Stimulated activated CD8-positive, alpha-beta memory T cell treated with anti-CD3 and anti-CD28 coated beads, Interleukin-4, amount 100 ng/mL, for 1 hour (primary cell): ENCODE measurements at places on chromosomes 2 and 18.

DNA sequence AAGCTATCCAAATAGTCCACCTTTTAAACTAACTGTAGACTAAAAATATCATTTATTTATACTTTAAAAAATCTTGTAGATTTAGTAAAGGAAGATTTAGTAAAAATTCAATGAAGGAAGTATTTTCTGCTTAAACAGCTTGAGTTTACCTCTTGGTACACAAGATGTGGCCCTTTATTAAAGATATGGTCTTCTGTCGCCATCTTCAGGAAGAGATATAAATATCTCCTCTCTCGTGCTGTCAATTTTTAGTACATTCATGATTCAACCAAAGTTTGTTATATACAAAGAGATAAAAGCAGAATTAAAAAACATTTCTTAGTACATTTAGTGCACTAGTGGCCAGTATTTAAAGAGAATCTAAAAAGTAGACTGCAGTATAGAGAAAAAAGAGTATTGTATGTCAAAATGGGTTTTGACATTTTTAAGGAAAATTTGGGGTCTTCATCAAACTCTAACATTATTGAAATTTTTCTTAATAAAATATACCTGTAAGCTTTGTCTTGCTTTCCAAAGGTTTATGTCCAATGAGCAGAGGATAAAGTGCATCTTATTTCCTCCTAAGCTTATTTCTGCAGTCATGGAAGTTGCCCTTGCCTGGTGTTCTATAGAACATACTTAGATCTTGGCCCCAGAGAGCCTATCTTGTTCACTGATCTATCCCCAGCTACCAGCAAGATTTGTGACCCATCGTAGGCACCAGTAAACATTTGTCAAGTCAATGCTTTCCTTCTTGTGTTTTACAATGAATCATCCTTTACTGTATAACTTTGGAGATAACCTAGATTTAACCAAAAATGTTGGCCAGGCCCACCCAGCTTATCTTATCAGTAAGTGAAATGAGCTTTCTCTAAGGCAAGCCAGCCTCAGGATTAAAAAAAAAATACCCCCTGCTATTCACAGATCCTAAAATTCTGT lies 18.5 kb upstream of the EML6 start:
- DNase-seq = no peak

DNA sequence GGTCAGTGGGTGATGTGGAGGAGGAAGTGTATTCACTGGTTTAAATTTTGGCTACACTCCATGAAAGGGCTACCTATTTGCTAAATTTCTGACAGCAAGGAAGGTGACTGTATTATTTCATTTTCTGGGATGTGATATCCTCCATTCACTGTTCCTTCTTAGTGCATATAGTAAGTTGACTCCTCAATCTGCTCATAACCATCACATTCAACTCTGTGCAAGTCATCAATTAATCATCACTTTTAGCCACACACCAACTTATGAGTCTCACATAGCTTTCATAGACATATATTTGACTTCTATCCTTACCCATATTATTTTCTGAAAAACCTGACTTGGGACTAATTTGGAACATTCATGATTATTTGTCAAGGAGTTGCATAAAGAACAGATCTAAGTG lies 16.9 kb downstream of the KLHL41 start:
- no peak for DNase-seq

GRCh38 chr2:84442888-84443287 lies 16.2 kb downstream of the SUCLG1 start:
- no peak for DNase-seq

DNA sequence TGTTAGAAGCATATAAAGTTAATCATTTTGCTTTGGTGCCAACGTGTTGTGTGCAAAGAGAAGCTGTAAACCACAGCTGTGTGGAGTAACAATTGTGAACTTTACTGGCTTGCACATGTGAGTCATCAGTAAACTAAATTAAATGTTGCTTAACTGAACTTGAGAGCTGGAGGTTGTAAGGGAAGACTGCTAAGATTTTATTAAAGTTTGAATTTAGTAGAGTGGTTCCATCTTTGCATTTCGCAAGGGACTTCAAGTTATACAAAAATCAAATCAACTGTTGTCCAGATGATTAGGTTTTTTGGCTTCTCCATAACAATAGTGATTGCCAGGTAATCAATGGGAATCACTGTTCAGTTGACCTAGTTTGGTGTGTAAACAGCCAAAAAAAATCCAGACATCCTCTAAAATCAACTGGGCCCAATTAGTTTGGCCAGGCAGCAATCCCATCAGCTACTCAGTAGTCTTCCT lies 247.4 kb downstream of the MYO3B start:
- DNase-seq = no peak

- DNase-seq = no peak
Observed at GRCh38 chr18:41579185-41579584, 375.8 kb upstream of the PIK3C3 start.

- DNase-seq = no peak
Observed at GRCh38 chr2:151908204-151908882, 80.1 kb upstream of the ARL5A start.

GRCh38 chr2:64550042-64550441 lies 25.9 kb downstream of the AFTPH start:
- DNase-seq = no peak

DNA sequence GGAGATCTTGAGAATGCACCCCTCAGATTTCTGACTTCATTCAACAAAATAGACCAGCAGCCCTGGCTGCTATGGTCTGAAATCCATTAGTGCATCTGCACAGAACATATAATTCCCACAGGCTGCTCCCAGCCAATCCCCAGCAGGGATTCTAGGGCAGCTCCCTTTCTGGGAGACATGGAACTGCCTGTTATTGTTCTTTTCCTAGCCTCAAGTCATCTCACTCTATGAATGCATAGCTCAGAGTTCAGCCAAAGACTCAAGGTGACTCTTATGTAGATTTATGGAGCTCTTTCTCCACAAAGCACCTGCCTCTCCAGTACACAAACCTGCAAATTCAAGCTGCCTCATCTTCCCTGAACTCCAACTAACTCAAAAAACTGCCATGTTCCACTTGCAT lies 241.9 kb downstream of the WDPCP start:
- DNase-seq = no peak

GRCh38 chr2:11375025-11375688 lies 30.7 kb upstream of the ROCK2 start:
- no peak for DNase-seq

- no peak for DNase-seq
Observed at GRCh38 chr2:191869178-191869577, 22.3 kb upstream of the CAVIN2 start.

DNA sequence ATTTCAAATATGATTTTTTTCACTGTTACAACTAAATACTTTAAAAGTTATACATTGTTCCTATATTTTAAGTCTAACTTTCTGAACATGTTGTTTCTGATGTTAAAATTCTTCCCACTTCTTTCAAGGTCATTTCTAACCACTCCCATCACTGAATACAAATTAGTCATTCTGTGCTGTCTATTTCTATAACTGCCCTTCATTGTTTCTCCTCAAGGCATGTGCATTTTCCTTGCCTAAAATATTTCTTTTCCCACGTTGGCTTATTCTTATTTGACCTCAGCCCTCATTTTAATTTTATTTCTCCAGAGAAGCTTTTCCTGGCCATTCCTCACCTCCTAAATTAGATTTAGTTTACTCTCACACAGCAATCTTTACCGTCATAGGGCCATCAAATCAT lies 198.9 kb upstream of the GULP1 start:
- DNase-seq = no peak

DNA sequence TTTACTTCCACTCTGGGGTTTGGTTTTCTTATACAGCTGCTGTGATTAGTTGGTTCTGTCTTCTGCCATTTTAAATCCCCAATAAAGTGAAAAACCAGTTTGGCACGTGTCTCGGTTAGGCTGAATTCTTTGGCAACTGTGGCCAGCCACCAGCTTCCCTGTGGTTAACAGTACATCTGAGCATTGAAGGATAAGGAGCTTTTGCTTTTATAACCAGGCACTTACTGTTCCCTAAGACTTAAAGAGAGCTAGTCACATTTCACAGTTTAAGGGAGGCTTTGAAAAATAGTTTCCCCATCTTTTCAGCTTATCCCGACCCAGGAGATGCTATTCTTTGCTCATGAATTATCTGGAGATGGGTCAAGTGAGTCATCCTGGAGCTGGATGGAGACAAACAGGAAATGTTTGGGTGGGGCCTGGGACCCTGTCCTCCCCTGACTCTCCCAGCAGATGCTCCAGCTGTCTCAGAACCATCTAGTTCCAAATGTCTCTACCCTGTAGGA lies 57.3 kb upstream of the EML6 start:
- DNase-seq = no peak

- DNase-seq = no peak
Observed at GRCh38 chr2:134758633-134759032, 39.8 kb upstream of the TMEM163 start.

- DNase-seq = no peak
Observed at GRCh38 chr2:238947920-238948710, 100.2 kb downstream of the TWIST2 start.

- DNase-seq = no peak
Observed at GRCh38 chr2:161135951-161136593, 24.2 kb upstream of the TANK start.

- no peak for DNase-seq
Observed at GRCh38 chr2:173130496-173131465, 55.1 kb downstream of the MAP3K20 start.

GRCh38 chr2:136332436-136333095 lies 214.6 kb upstream of the CXCR4 start:
- DNase-seq = no peak

- no peak for DNase-seq
Observed at GRCh38 chr2:43085929-43086328, 140.5 kb downstream of the ZFP36L2 start.

DNA sequence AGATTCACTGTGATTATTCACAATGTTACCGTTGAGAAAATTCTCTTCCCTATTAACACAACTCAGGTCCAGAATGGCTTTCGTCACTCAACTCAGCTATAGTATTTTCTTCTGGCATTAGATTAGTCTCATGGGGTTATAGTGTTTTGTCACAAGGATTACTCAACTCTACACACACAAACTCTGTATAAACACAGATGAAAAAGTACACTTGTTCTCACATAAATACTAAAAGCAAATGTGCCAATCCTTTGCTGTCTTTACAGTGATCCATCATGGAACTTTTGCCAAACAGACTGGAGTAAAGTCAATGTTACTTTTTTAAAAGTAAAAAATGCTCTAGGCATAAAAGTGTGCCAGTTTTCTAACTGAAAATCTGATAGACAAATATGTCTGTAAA lies 267.6 kb downstream of the RBM43 start:
- no peak for DNase-seq

DNA sequence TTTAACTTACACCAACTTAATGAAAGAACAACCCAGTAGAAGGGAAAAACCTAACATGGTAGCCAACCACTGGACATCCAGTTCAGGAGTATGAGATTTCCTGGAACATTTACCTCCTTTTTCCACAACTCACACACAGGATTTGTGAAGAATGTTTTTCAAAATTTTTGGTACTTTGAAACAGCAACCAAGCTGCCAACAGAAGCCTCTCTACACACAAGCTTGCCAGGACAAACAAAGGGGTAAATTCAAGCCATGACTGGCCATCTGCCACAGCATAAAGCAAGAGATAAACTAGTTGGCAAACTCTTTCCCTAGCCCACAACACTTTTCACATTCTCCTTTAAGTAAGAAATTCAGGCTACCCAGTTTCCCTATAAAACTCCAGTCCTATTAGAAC lies 21.4 kb downstream of the MGAT4A start:
- no peak for DNase-seq

GRCh38 chr18:73696171-73696570 lies 451.5 kb downstream of the FBXO15 start:
- no peak for DNase-seq

GRCh38 chr2:113102133-113102532 lies 25.3 kb upstream of the IL1RN start:
- no peak for DNase-seq

DNA sequence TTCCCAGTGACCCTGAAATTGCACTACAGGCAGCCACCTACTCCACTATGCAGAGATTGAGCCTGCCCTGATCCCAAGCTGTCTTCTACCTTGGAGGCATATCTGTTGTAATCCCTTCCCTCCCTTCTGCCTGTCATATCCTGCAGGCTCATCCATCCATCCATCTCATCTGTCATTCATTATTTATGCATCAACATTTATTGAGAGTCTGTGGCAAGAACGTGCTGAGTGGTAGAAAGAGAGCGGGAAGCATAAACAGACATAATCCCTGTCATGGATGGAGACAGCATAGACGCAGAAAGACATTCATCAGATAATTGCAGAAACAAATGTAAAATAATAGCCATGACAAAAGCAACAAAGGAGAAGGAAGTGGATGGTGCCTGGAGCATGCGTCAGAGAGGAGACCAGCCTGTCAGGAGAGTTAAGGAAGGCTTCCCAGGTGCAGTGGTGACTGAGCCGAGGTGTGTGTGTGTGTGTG lies 110.7 kb upstream of the STPG4 start:
- no peak for DNase-seq

DNA sequence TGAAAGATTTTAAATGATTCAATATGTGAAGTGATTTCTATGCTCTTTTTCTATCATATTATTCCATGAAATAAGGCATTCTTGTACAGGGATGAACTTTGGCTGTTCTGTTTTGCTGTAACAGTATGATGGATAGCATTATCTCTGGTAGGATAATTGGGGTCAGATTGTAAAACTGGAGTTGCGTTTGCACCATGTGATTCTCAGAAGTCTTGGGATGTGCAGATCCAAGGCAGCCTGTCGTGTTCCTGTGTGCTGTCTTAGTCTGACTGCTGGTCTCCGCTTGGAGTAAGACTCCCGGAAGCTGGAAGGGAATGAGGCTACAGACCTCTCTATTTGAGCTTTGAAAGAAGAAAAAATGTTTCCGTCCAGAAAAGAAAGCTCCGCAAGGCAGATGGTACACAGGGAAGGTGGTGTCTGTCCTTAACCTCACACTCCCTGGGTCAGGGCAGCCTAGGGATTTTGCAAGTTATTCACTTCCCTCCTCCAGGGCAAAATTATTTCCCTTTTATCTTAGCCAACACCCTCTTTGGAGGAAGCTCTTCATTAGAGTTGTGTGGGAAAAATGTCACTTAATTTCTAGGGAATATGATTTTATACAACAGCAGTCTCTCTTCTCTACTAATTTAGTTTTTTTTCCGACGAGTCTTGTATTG lies 250.6 kb downstream of the PTPRM start:
- no peak for DNase-seq

GRCh38 chr2:208674919-208675318 lies 268.3 kb downstream of the PTH2R start:
- no peak for DNase-seq

GRCh38 chr2:37059841-37060240 lies 24.3 kb downstream of the HEATR5B start:
- no peak for DNase-seq

GRCh38 chr2:165357758-165358157 lies 111.7 kb upstream of the CSRNP3 start:
- no peak for DNase-seq

- DNase-seq = no peak
Observed at GRCh38 chr2:120236791-120237190, 13.6 kb upstream of the TMEM185B start.

- DNase-seq = no peak
Observed at GRCh38 chr18:63314062-63314790, 5.3 kb downstream of the BCL2 start.

DNA sequence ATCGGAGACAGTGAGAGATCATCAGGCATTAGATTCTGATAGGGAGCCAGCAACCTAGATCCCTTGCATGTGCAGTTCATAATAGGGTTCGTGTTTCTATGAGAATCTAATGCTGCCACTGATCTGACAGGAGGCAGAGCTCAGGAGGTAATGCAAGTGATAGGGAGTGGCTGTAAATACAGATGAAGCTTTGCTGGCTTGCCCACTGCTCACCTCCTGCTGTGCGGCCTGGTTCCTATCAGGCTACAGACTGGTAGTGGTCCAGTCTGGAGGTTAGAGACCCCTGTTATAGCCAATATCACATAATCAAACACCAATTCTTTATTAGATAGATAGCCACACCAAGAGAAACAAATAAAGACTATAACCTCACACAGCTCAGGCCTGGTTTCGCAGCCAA lies 51.0 kb upstream of the NBEAL1 start:
- DNase-seq = no peak
